ENCODE measurements at places on chromosomes 2 and 18. TPM values are rescaled to one million over a fixed set of nuclear protein-coding genes. Genes with fewer than 3 reads are reported as not detected.

DNA sequence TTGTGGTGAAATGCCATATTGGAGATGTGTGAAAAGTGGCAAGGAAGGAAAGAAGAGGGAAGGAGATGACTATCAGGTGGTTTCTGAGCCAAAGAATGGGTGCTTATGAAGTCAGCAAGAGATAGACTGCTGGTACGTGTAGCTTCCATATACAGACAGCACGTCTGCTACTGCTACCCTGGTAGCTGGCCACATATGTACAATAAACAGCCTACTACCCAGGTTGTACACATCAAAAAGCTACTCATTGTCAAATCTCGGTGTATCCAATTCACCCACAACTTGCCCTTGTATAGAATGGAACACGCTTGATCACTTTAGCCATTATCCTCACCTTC is 761.8 kb downstream of the LRRTM4 start:
- no peak for DNase-seq

- DNase-seq = no peak
These were observed 184.5 kb downstream of the FAM210A start for GRCh38 chr18:13541621-13542519.

DNA sequence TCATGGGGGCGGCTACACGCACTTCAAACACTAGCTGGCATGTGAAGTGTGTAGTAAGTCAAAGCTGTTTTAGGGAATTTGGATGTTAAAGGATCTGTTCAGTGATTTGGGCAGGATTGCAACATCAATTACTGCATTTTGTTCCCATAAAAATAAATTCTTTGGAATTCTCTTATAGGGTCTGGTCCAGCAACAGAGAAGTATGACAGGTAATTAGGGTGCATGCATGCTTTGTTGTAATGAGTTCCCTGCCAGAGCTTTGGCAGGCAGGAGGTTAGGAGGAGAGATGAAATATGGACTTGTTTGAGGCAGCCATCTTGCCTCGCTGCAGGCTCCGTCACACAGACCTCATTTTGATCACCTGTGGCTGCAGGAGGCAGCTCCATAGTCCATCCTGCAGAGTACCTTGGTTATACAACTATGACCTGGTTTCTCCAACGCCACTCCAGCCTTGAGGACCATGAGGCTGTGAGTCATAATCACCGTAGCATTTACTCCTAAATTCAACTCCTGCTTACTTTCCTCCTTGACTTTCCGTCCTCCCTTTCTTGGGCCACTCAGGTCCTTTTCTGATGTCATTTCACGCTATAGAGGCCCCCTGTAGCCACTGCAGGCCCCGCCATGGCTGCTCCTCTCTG is 26.5 kb upstream of the EML4 start:
- no peak for DNase-seq

The SKOR2 gene
- not detected for total RNA-seq

The MC4R gene
- not detected for total RNA-seq
